ENCODE measurements at places on chromosomes 7 and 10. TPM values are rescaled to one million over a fixed set of nuclear protein-coding genes. Genes with fewer than 3 reads are reported as not detected.

DNA sequence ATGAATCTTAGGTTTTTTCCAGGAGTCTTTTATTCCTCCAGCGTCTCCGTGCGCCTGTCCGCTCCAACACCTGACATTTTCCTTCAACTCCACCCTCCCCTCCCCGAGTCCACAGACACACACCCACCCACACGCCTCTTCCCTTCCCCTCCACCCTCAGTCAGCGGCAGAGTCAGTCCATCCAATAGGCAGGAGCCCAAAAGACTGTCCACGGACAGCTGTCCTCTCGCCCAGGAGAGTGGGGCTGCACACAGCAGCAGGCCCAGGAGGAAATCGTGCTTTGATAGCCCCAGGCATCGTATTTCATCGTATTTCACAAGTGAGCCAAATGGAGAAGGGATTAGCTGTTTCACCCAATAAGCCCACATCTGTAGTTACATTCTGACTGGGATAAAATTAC is 285.1 kb downstream of the ZEB1 start:
- DNase-seq, result no peak

- DNase-seq, result no peak
Measured at GRCh38 chr7:78346827-78347226, 548.3 kb downstream of the PHTF2 start.

GRCh38 chr7:43590862-43591557 is 8.1 kb downstream of the STK17A start:
- no peak for DNase-seq

- DNase-seq, result no peak
Measured at GRCh38 chr10:63703740-63704345, 182.6 kb downstream of the REEP3 start.

DNA sequence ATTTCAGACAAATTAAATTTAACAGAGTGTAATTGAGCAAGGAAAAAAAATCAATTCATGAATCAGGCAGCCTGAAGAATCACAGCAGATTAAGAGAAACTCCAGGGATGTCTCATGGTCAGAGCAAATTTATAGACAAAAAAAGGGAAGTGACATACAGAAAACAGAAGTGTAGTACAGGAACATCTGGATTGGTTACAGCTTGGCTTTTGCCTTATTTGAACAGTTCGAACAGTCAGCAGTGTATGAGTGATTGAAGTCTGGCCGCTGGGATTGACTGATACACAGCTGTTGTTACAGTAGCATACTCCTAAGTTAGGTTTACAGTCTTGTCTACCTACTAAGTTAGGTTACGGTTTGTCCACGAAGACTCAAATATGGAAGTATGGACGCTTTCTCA is 255.3 kb downstream of the HPSE2 start:
- DNase-seq, result no peak

DNA sequence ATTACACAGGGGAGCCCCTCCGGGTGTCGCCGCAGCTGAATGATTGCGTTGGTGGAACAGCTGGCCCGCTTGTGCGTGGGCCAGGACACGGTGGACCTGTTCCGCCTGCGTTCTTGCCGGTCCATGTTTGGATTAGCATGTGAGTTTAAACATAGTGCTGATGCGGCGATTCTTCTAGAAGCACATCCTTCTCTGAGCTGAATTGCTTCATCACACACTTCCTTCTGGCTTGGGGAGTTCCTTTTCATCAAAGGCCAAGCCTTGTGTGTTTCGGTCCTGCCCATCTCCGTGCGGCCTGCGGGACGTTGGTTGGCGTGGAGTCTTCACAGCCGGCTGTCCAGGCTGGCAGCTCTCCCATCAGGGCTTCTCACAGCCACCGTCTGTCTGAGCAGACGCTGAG is 45.5 kb upstream of the SLC29A4 start:
- peak; percentile 81 for DNase-seq

DNA sequence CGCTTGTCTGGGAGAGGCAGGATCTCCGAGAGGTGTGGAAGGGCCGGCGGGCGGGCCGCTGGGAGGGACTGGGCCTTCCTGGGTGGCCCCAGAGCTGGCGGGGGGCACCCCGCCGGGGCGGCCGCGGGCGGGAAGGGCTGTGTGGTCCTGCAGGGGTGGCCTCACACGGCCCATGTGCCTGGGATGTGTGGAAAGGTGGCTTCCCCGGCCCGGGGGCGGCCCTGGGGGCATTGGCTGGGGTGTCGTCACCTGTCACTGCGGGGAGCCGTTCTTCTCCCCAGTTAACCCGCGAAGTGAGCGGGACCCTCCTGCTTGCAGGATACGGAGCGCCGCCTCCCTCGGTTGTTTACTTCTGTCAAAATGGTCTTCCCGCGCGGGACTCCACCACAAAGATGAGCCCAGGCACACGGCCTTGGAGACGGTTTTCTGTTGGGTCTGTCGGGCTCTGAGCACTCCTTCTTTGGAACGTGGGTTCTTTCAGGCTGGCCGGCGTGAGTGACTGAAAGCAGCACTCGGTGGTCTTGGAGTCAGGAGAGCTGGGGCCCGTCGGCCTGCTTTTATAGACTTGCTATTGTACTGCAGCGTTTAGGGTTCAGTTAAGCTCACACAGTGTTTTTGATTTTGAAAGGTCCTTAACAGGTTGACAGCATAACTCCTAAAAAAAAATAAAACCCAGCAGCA is 700 bp downstream of the SMC3 start:
- peak; percentile 18 for DNase-seq

CDHR1 gene
- total RNA-seq, result 0.41 TPM

GRCh38 chr7:101527844-101528667 is 101.0 kb downstream of the MYL10 start:
- DNase-seq, result peak; percentile 33

DNA sequence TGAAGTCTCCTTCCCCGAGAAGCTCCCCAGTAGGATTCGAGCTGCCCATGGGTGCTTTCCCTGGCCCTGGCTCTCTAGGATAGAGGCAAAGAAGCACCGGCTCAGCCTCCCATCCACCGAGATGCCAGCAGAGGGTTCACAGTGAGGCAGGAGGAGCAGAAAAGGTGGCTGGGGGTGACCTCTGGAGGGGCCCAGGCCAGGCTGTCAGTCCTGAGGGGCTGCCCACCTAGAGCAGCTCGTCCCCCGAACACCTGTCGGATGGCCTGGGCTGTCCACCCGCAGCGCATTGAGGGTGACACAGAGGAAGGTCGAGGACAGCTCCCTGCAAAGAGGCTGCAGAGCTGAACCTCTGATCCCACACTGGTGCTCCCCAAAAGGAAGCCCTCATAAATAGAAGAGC is 167.2 kb upstream of the PPP2R2D start:
- DNase-seq, result no peak

- no peak for DNase-seq
Measured at GRCh38 chr10:28219251-28219650, 83.6 kb downstream of the MPP7 start.

- DNase-seq, result no peak
Measured at GRCh38 chr7:46626691-46627310, 705.7 kb upstream of the IGFBP3 start.

DNA sequence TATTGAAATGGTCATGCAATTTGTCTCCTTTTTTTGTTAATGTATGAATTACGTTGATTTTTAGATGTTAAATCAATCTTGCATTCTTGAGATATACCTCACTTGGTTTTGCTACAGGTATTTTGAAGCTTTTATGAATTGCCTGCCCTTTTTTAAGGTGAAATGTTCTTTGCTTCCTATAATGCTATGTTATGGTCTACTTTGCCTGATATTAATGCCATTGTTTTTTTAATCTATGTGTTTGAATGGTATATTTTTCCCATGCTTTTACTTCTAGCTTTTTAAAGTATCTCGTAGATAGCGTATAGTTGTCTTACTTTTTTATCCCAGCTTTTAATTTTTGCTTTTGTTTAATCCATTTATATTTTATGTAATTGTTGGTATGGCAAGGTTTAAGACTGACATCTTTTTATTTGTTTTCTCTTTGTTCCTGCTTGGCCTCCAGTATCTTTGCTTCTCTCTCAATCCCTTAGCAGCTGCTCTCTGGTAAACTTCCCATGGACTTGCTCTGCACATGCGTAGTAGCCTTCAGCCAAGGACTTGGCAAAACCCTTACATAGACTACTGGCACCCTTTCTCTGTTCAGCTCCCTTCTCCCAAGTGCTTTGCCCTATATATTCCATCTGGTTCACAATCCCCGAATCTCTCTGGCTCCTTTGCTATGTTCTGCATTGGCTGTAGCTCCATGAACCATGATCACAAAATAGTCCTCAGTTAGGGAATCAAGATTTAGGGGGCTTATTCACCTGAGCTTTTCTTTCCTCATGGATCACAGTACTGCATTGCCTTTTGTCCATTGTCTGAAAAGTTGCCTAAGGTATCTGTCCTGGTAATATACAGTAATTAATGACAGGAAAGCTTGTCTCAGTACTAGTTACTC is 8.4 kb downstream of the TRIM24 start:
- peak; percentile 22 for DNase-seq

OR13A1 gene
- not detected for total RNA-seq

C1QL3 gene
- not detected for total RNA-seq

GRCh38 chr10:105509517-105509916 is 868.4 kb downstream of the SORCS3 start:
- no peak for DNase-seq

FRAT1 gene
- 4.2 TPM for total RNA-seq

DNA sequence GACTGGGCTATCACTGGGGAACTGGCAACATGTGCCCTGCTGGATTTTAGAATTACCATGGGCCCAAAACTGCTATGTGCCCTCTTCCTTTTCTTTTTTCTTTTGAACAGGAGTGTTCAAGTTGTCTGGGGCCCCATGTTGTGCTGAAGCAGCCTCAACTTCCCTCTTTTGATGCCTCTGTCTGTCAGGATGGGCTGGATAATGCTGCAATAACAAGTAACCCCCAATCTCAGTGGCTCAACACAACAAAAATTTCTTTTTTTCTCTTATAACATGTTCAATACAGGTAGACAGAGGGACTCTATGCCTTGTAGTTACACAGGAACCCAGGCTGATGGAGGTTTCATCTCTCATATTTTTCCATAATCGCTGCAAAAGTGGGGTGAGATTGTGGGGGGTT is 8.2 kb upstream of the PCBD1 start:
- DNase-seq, result no peak

KEL gene
- 0.38 TPM for total RNA-seq

DNA sequence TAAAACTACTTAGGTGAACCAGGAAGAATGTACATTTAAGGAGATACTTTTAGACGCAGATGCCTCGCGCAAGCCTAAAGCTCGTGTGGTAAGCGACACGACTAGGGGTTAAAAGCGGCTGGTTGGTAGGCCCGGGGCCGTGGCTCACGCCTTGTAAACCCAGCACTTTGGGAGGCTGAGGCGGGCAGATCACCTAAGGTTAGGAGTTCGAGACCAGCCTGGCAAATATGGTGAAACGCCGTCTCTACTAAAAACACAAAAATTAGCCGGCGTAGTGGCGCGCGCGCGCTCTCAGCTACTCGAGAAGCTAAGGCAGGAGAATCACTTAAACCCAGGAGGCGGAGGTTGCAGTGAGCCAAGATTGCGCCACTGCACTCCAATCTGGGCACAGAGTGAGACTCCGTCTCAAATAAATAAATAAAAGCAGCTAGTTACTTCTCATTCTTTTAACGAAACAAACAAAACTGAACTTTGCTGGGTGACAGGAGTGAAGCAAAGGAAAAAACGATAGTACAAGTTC is 879 bp downstream of the NUDT5 start:
- DNase-seq, result peak; percentile 38

DNA sequence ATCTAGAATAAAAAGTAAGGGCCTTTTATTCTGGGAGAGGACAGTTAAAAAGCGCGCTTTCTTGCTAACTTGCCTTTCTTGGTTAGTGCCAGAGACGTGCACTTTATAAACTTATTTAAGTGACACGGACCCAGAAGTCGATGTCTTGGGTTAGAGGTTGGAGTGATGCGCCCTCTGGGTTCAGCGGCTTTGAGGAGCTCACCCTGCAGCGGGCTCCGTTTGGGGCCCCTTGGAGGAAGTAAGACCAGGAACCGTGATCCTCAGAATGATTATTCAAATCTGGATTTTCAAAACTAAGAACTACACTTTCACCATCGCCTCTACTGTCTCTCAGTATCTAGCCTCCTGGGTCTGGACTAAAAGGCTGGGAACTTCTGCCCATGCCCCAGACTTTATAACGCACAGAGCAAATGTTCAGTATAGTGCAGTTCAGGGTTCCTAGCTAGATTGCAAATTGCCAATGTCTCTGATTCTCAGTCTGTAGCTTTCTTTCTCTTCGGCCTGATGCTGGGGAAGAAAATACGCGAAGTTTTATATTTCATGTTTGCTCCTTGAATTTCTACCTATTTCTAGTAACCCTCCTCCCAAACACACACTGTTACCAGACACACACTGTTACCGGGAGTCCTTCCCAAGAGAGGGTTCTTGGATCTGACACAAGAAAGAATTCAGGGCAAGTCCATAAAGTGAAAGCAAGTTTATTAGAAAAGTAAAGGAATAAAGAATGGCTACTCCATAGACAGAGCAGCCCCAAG is 18.6 kb upstream of the SMO start:
- no peak for DNase-seq
